Vagina (tissue), 2 donors: ENCODE measurements at places on chromosomes 5 and 9. TPM values are rescaled to one million over a fixed set of nuclear protein-coding genes. Genes with fewer than 3 reads are reported as not detected.

ITK gene
- total RNA-seq, result 15.7 TPM

CNTLN gene
- 13.3 TPM for total RNA-seq

PCDHGB4 gene
- 10.3 TPM for total RNA-seq

SV2C gene
- 3.4 TPM for total RNA-seq

DNA sequence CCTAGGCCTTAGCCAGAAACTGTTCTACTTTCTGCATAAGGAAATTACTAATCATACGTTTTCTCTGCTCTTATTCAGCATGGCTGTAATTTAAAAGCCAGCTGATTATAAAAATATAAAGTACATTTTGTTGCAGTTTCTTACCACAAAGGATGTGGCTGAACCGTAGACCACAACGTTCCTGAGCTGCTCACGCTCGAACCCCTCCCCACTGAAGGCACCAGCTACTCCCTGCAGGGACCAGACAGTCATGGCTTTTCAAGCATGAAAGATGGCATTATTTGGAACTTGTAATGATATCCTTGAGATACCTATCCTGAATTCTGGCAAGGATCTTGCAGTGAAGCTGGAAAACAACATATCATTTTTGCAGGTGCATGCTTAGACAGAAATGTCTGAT lies 91.8 kb upstream of the DMRT1 start:
- H3K27ac ChIP-seq, result peak overlapping the region; percentile 16
- H3K36me3 ChIP-seq, result no peaks in the 10 kb centered on the region
- DNase-seq, result no peak
- H3K27me3 ChIP-seq, result no peaks in the 10 kb centered on the region
- peaks cover 49% of the 10 kb centered on the region for H3K4me1 ChIP-seq

- no peak for DNase-seq
- no peaks in the 10 kb centered on the region for H3K27me3 ChIP-seq
- H3K27ac ChIP-seq, result no peak overlapping the region
- no peaks in the 10 kb centered on the region for H3K4me1 ChIP-seq
- H3K36me3 ChIP-seq, result no peaks in the 10 kb centered on the region
These were observed 5.4 kb upstream of the SLC1A3 start for GRCh38 chr5:36600917-36601527.

OMD gene
- total RNA-seq, result 10.3 TPM

EDIL3 gene
- 15.2 TPM for total RNA-seq

CDKN2A gene
- 25.8 TPM for total RNA-seq

DNA sequence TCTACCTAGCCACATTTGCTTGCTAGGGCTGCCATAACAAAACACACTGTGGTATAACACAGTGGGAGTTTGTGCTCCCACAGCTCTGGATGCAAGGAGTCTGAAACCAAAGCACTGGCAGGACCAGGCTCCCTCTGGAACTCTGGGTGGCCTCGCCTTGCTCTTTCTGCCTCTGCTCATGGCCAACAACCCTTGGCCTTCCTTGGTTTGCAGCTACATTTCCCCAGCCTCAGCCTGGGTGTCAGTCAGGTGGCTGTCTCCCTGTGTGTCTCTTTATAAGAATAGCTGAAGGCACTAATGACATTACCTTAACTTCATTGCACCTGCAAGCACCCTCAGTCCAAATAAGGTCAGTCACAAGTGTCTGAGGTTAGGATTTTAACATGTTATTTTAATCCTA lies 101.0 kb upstream of the IRX2 start:
- no peaks in the 10 kb centered on the region for H3K36me3 ChIP-seq
- no peaks in the 10 kb centered on the region for H3K27me3 ChIP-seq
- no peaks in the 10 kb centered on the region for H3K4me1 ChIP-seq
- no peak overlapping the region for H3K4me3 ChIP-seq

GRCh38 chr9:114149765-114150340 lies 5.5 kb upstream of the COL27A1 start:
- no peak overlapping the region for H3K27ac ChIP-seq
- H3K4me3 ChIP-seq, result no peak overlapping the region
- H3K36me3 ChIP-seq, result no peaks in the 10 kb centered on the region
- H3K27me3 ChIP-seq, result no peaks in the 10 kb centered on the region

DNA sequence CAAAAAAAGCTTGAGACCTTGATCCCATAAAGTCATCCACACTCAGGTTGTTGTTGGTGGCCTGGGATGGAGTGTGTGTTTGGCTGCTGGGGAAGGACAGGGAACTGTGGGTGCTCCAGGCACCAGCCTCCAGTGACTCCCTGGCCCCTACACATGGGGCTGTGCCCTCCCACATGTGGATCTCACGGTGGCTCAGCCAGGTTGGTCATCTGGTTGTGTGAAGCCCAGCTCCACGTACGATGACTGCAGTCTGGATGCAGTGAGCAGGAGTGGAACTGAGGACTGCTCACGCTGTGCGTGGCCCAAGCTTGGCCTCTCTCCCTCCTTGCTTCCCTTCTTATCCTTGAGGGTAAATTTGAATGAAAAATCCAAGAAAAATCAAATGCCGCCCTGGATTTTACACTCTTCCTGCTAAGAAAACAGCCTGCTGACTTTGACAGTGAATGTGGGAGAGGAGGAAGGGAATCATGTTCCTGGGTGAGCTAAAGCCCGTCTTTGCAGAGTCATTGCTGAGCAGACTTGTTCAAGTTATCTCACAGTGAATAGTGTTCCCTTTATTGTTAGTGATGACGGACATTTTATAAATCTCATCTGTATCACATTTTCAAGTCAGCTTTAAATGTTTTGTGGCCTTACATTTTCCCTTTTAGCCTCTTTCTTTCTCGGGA lies 65.1 kb upstream of the CACNA1B start:
- H3K27me3 ChIP-seq, result no peaks in the 10 kb centered on the region
- peaks cover 4% of the 10 kb centered on the region for H3K36me3 ChIP-seq
- no peaks in the 10 kb centered on the region for H3K4me1 ChIP-seq
- H3K27ac ChIP-seq, result no peak overlapping the region

GRCh38 chr5:6750951-6751685 lies 37.9 kb downstream of the TENT4A start:
- no peak for DNase-seq
- no peaks in the 10 kb centered on the region for H3K27me3 ChIP-seq
- no peaks in the 10 kb centered on the region for H3K36me3 ChIP-seq
- no peaks in the 10 kb centered on the region for H3K4me1 ChIP-seq
- H3K4me3 ChIP-seq, result no peak overlapping the region

- H3K36me3 ChIP-seq, result no peaks in the 10 kb centered on the region
- H3K4me1 ChIP-seq, result no peaks in the 10 kb centered on the region
- no peaks in the 10 kb centered on the region for H3K27me3 ChIP-seq
These were observed 440.0 kb downstream of the SEMA5A start for GRCh38 chr5:9105851-9106250.

PRELID2 gene
- 16.2 TPM for total RNA-seq

GLDC gene
- total RNA-seq, result 0.49 TPM

GRCh38 chr5:21665524-21665923 lies 1187.6 kb downstream of the CDH12 start:
- no peaks in the 10 kb centered on the region for H3K36me3 ChIP-seq
- H3K4me3 ChIP-seq, result no peak overlapping the region
- H3K27me3 ChIP-seq, result no peaks in the 10 kb centered on the region
- no peaks in the 10 kb centered on the region for H3K4me1 ChIP-seq
- H3K27ac ChIP-seq, result no peak overlapping the region
- no peak for DNase-seq

TRPM3 gene
- total RNA-seq, result 0.25 TPM

ADCY2 gene
- total RNA-seq, result 18.4 TPM

GRCh38 chr5:113663879-113664541 lies 150.5 kb downstream of the YTHDC2 start:
- no peak overlapping the region for H3K4me3 ChIP-seq
- H3K36me3 ChIP-seq, result no peaks in the 10 kb centered on the region
- no peaks in the 10 kb centered on the region for H3K4me1 ChIP-seq

SPAAR gene
- 0.49 TPM for total RNA-seq

DNA sequence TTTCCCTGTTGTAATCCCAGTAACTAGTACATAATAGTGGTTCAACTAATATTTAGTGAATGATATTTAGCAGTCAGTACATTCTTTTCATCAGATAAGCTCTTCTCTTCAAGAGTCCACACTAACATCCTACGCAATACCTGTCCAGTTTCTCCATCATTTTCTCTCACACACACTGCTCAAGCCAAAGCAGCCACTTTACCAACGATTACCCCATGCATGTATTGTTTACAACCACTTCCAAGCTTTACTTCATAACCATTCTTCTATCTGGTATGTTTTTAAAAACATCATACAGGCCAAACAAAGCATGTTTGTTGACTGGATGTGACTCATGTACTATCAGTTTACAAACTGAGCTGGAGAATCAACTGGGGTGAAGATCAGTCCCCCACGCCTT lies 7.3 kb downstream of the UBTD2 start:
- no peaks in the 10 kb centered on the region for H3K36me3 ChIP-seq
- no peak overlapping the region for H3K4me3 ChIP-seq
- peak overlapping the region; percentile 41 for H3K27ac ChIP-seq
- DNase-seq, result no peak

DNA sequence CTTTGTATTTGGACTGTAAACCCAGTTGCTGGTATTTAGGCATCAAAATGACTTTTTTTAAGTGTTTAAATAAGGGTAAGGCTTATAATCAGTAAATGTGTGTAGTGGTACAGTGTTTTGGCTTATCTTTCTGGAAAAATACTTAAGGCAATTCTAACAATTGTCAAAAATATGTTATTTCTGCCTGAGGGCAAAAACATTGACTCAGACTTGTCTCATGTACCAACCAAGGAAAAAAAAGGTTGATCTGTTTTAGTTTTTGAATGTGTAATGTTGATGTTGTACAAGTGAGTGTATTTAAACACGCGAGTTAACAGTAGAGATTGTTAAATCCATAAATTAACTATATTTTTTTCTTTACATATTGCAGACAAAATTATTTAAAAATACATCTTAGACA lies 277.8 kb upstream of the TYRP1 start:
- no peaks in the 10 kb centered on the region for H3K36me3 ChIP-seq
- H3K27me3 ChIP-seq, result no peaks in the 10 kb centered on the region
- no peak overlapping the region for H3K27ac ChIP-seq
- H3K4me3 ChIP-seq, result no peak overlapping the region
- no peak for DNase-seq
- H3K4me1 ChIP-seq, result no peaks in the 10 kb centered on the region

GRCh38 chr5:1037671-1038416 lies 29.2 kb downstream of the NKD2 start:
- no peak overlapping the region for H3K27ac ChIP-seq
- no peaks in the 10 kb centered on the region for H3K27me3 ChIP-seq
- H3K36me3 ChIP-seq, result no peaks in the 10 kb centered on the region

ALDOB gene
- total RNA-seq, result not detected

RGS7BP gene
- 11.8 TPM for total RNA-seq

GRCh38 chr5:87164409-87164808 lies 103.3 kb upstream of the RASA1 start:
- no peaks in the 10 kb centered on the region for H3K4me1 ChIP-seq
- H3K36me3 ChIP-seq, result no peaks in the 10 kb centered on the region
- H3K27ac ChIP-seq, result no peak overlapping the region
- DNase-seq, result no peak
- H3K4me3 ChIP-seq, result no peak overlapping the region

IL4 gene
- total RNA-seq, result not detected

- no peaks in the 10 kb centered on the region for H3K27me3 ChIP-seq
- DNase-seq, result no peak
- no peaks in the 10 kb centered on the region for H3K36me3 ChIP-seq
- H3K4me3 ChIP-seq, result no peak overlapping the region
- H3K4me1 ChIP-seq, result no peaks in the 10 kb centered on the region
These were observed 516.5 kb downstream of the ACTL7B start for GRCh38 chr9:108339251-108339650.

C9orf85 gene
- 5.4 TPM for total RNA-seq

GRCh38 chr5:139687656-139688055 lies 39.5 kb downstream of the CXXC5 start:
- peak overlapping the region; percentile 25 for H3K27ac ChIP-seq
- no peak for DNase-seq
- H3K36me3 ChIP-seq, result no peaks in the 10 kb centered on the region
- H3K4me1 ChIP-seq, result peaks cover 38% of the 10 kb centered on the region
- no peak overlapping the region for H3K4me3 ChIP-seq
- no peaks in the 10 kb centered on the region for H3K27me3 ChIP-seq

PCDHGA2 gene
- total RNA-seq, result 6.1 TPM

GRCh38 chr5:55030676-55031369 lies 6.8 kb downstream of the GZMK start:
- no peak overlapping the region for H3K27ac ChIP-seq
- no peaks in the 10 kb centered on the region for H3K27me3 ChIP-seq
- no peaks in the 10 kb centered on the region for H3K4me1 ChIP-seq

DNA sequence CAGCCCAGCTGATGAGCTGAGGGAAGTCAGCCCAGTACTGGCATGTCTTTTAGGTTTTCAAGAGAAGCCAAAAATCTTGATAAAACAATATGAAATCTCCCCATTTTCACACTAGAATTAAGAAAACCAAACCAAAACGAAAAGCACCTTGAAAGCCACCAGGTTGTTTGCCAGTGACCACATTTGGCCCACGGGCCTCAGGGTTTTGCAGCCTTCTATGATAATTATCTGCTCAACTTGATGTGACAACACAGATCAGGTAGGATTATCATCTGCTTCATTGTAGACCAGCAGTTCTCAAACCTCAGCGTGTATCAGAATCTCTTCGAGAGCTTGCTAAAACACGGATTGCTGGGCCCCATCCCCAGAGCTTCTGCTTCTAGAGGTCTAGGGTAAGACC lies 101.4 kb downstream of the GALNT10 start:
- H3K4me3 ChIP-seq, result no peak overlapping the region
- peaks cover 19% of the 10 kb centered on the region for H3K4me1 ChIP-seq
- no peak for DNase-seq
- no peaks in the 10 kb centered on the region for H3K36me3 ChIP-seq
- no peak overlapping the region for H3K27ac ChIP-seq

OLFML2A gene
- 39.3 TPM for total RNA-seq

GRCh38 chr9:110006657-110007056 lies 201.3 kb downstream of the C9orf152 start:
- DNase-seq, result no peak
- H3K4me3 ChIP-seq, result no peak overlapping the region
- no peaks in the 10 kb centered on the region for H3K36me3 ChIP-seq
- no peaks in the 10 kb centered on the region for H3K4me1 ChIP-seq

- H3K27ac ChIP-seq, result no peak overlapping the region
- no peaks in the 10 kb centered on the region for H3K4me1 ChIP-seq
- no peak overlapping the region for H3K4me3 ChIP-seq
- H3K36me3 ChIP-seq, result no peaks in the 10 kb centered on the region
- DNase-seq, result no peak
These were observed 207.7 kb downstream of the PDE4D start for GRCh38 chr5:59685793-59686192.

TNFSF15 gene
- 0.74 TPM for total RNA-seq

FREM1 gene
- 2.7 TPM for total RNA-seq

DNA sequence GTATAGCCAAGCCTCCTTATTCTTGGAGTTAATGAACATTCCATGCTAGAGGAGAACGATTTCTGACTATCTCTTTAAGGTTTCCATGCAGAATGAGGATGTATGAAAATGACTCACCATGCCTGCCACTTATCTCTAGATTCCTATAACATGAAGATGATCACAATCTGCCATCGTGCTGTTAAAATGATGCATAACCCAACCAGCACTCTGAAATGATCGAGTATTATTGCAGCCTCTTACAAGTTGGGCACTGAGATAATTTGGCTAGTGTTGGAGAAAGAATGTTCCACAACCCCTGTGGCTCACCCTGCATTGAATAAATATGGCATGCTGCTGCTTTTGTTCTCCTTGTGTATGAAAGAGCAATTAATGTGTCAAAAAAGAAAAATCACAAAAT lies 1143.6 kb upstream of the WWC1 start:
- DNase-seq, result no peak
- no peak overlapping the region for H3K27ac ChIP-seq
- H3K4me3 ChIP-seq, result no peak overlapping the region
- no peaks in the 10 kb centered on the region for H3K4me1 ChIP-seq
- no peaks in the 10 kb centered on the region for H3K36me3 ChIP-seq

- H3K27me3 ChIP-seq, result no peaks in the 10 kb centered on the region
- H3K27ac ChIP-seq, result no peak overlapping the region
- no peak for DNase-seq
These were observed 477.1 kb upstream of the KIF2A start for GRCh38 chr5:61828856-61829255.

TNC gene
- total RNA-seq, result 18.7 TPM
